ENCODE measurements at places on chromosomes 16 and 17. TPM values are rescaled to one million over a fixed set of nuclear protein-coding genes. Genes with fewer than 3 reads are reported as not detected.

Gene TNFRSF13B
- total RNA-seq = 0.66 TPM

Gene DPEP2
- not detected for total RNA-seq

Gene QPRT
- 53.0 TPM for total RNA-seq

Gene CCDC144A
- 4.0 TPM for total RNA-seq

Gene FBF1
- total RNA-seq = 10.7 TPM

Gene LPO
- 1.1 TPM for total RNA-seq

Gene SKAP1
- total RNA-seq = 1.3 TPM

Gene IRF8
- 1.1 TPM for total RNA-seq

Gene SOCS3
- total RNA-seq = 2.4 TPM

Gene SLC52A1
- 1.7 TPM for total RNA-seq

Gene TERB1
- not detected for total RNA-seq

Gene SRCIN1
- 15.1 TPM for total RNA-seq

Gene ACBD4
- total RNA-seq = 12.8 TPM

Gene FBXL16
- 12.2 TPM for total RNA-seq

Measured in motor neuron (in vitro differentiated cells).